ENCODE measurements at places on chromosomes 4 and X. TPM values are rescaled to one million over a fixed set of nuclear protein-coding genes. Genes with fewer than 3 reads are reported as not detected.
A peak's percentile ranks its signal among the peaks of the same experiment; 100 is the strongest.

Gene CFI
- not detected for total RNA-seq

GRCh38 chrX:24479924-24480323, 14.8 kb downstream of the PDK3 start:
- no peak overlapping the region for H3K4me3 ChIP-seq
- DNase-seq, result no peak
- no peaks in the 10 kb centered on the region for H3K27me3 ChIP-seq
- no peaks in the 10 kb centered on the region for H3K36me3 ChIP-seq
- H3K4me1 ChIP-seq, result no peaks in the 10 kb centered on the region

DNA sequence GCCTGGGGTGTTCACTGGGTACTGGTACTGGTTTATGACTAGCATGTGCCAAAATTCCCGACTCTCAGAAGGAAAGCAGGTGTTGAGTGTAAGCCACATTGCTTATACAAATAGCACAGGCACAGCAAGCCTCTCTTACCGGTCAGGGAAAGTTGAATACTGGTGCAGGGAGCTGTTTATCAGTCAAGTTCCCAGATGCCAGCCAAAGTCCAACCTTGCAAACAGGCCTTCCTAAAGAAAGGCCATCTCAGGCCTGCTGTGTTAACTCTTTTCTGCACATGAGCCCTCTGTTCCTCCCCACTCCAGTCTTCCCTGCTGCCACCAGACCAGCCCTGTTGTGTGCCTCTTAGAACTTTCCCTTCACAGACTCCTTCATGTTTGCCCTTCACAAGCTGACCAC, 34.2 kb downstream of the PKD2 start:
- H3K27me3 ChIP-seq, result no peaks in the 10 kb centered on the region
- no peak overlapping the region for H3K4me3 ChIP-seq
- H3K4me1 ChIP-seq, result no peaks in the 10 kb centered on the region
- peaks cover 71% of the 10 kb centered on the region for H3K36me3 ChIP-seq
- DNase-seq, result no peak
- H3K27ac ChIP-seq, result no peak overlapping the region

Gene ITIH6
- total RNA-seq, result not detected

- DNase-seq, result no peak
- no peaks in the 10 kb centered on the region for H3K36me3 ChIP-seq
- H3K27me3 ChIP-seq, result no peaks in the 10 kb centered on the region
- H3K4me3 ChIP-seq, result no peak overlapping the region
- H3K27ac ChIP-seq, result no peak overlapping the region
- no peaks in the 10 kb centered on the region for H3K4me1 ChIP-seq
These were observed 62.5 kb downstream of the RGS12 start for GRCh38 chr4:3355266-3355748.

DNA sequence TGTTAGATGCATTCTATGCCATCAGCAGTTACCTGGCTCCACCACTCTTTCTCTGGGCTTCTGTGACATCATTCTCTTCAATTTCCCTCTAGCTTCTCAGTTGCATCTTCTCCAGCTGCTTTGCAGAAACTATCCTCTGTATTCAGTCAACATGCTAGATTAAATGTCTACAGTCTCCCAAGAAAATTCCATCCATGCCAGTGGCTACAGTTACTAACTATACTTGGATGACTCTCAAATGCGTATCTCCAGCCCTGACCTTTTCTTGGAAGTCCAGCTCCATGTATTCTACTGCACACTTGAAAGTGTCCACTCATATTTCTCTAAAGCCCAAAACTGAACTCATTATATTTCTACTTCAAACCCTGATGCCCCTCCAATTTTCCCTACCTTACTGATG, 232.3 kb upstream of the TENM3 start:
- no peaks in the 10 kb centered on the region for H3K36me3 ChIP-seq
- DNase-seq, result peak; percentile 91
- no peaks in the 10 kb centered on the region for H3K27me3 ChIP-seq

All from astrocyte (in vitro differentiated cells and primary cell).